ENCODE measurements at places on chromosomes 16 and 17. TPM values are rescaled to one million over a fixed set of nuclear protein-coding genes. Genes with fewer than 3 reads are reported as not detected.

C16orf96 gene
- not detected for total RNA-seq

DPEP3 gene
- not detected for total RNA-seq

CD300LB gene
- total RNA-seq: not detected

SRL gene
- total RNA-seq: 71.0 TPM

KRT23 gene
- not detected for total RNA-seq

ESRP2 gene
- not detected for total RNA-seq

CALB2 gene
- total RNA-seq: not detected

HEATR9 gene
- not detected for total RNA-seq

GNG13 gene
- total RNA-seq: not detected

C17orf67 gene
- 0.76 TPM for total RNA-seq

NPW gene
- 1.6 TPM for total RNA-seq
